ENCODE measurements at places on chromosomes 16 and 17. TPM values are rescaled to one million over a fixed set of nuclear protein-coding genes. Genes with fewer than 3 reads are reported as not detected.

Gene MLYCD
- 1.4 TPM for total RNA-seq

Gene FZD2
- total RNA-seq = 6.6 TPM

- peak; percentile 99 for DNase-seq
Measured at GRCh38 chr16:66521951-66522771, 27.8 kb downstream of the TK2 start.

Gene TMEM235
- total RNA-seq = not detected

Gene KRT222
- not detected for total RNA-seq

GRCh38 chr16:84215531-84215930, 24.3 kb downstream of the KCNG4 start:
- no peak for DNase-seq

Gene KRT12
- not detected for total RNA-seq

Gene ZP2
- total RNA-seq = not detected

Gene BRIP1
- 10.7 TPM for total RNA-seq

GRCh38 chr17:21542070-21542469, 150.3 kb upstream of the KCNJ18 start:
- DNase-seq = no peak

Gene NAT9
- 12.1 TPM for total RNA-seq

- DNase-seq = peak; percentile 90
Measured at GRCh38 chr16:1137604-1138003, 15.3 kb upstream of the CACNA1H start.

DNA sequence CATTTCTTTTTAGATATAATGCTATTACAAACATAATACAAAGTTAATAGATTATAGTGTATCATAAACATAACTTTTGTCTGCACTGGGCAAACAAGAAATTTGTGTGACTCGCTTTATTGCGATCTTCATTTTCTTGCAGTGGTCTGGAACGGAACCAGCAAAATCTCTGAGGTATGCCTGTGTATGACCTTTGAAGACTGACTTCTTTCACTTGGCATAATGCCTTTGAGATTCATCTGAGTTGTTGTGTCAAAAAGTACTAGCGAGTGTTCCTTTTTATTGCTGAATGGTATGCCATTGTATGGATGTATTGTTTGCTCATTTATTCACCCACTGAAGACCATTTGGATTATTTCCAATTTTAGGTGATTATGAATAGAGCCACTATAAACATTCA, 69.2 kb downstream of the TANC2 start:
- peak; percentile 63 for DNase-seq

GRCh38 chr17:14777291-14777690, 476.4 kb downstream of the HS3ST3B1 start:
- DNase-seq = no peak

Gene LYRM9
- total RNA-seq = 2.5 TPM

- DNase-seq = no peak
Measured at GRCh38 chr17:38333635-38334295, 10.0 kb downstream of the GPR179 start.

Gene TMC7
- total RNA-seq = 2.2 TPM

GRCh38 chr17:33732116-33732515, 439.0 kb upstream of the ASIC2 start:
- DNase-seq = peak; percentile 3

GRCh38 chr17:57221366-57222350, 34.7 kb upstream of the MSI2 start:
- DNase-seq = no peak

Gene TNFSF12
- 9.2 TPM for total RNA-seq

DNA sequence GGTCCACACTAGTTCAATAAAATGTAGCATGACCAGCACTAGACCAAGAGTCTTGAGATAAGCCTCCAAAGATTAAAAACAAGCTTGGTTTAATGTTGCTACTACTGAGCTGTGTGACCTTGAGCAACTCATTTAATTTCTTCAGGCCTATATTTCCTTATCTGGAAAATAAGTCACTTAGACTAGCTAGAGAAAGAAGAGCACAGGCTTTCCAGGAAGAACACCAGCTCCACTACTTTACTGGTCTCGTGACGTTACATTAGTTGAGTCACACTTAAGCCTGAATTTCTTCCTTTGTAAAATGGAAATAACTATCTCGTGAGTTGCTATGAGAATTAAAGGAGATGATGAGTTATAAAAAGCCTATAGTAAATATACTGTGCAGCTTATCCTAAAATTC, 5.4 kb downstream of the HELZ start:
- peak; percentile 36 for DNase-seq

GRCh38 chr16:48408688-48409087, 23.5 kb upstream of the SIAH1 start:
- peak; percentile 70 for DNase-seq

DNA sequence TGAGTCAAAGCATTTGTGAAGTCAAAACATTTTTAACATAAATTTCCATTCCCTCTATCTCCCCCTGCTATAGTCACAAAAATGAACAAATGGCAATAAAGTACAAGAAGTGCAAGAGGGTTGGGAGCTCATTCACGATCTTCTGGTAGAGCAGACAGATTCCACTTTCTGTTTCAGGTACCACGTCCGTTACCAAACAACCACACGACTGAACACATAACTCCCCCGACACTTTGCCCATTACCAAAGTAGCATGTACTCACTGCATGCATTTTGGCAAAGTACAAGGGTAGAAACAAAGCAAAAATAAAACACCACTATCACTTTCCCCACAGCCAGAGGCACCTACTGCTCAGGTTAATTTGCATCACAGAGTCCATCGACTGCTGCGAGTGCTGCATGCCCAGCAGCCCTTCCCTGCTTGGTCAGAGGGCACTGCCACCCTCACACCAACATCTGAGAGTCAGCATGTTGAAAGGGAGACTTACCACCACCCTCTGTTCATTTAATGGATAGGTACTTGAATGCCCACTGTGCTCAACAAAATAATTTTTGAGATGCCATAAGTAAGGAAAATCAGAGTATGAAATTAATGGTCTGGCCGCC, 150.3 kb upstream of the AXIN2 start:
- no peak for DNase-seq

- DNase-seq = no peak
Measured at GRCh38 chr17:35255316-35255715, 12.4 kb downstream of the SLFN5 start.

GRCh38 chr17:63563339-63563738, 13.1 kb downstream of the DCAF7 start:
- DNase-seq = no peak

- DNase-seq = no peak
Measured at GRCh38 chr16:78133919-78134318, 34.5 kb downstream of the WWOX start.

Gene KNOP1
- total RNA-seq = 11.3 TPM

GRCh38 chr16:30010844-30011713, at the start of gene DOC2A:
Gene DOC2A (minus strand): TSS chr16:30011027. CDS start chr16:30010222, 805 bp downstream.
- DNase-seq = no peak

- peak; percentile 83 for DNase-seq
Measured at GRCh38 chr17:73595479-73595878, 48.8 kb downstream of the SDK2 start.

Gene SLFN11
- 41.2 TPM for total RNA-seq

Gene KRTAP9-2
- not detected for total RNA-seq

GRCh38 chr17:49676276-49676868, 1.5 kb downstream of the SPOP start:
- DNase-seq = peak; percentile 51

Gene TMEM220
- total RNA-seq = 4.2 TPM

DNA sequence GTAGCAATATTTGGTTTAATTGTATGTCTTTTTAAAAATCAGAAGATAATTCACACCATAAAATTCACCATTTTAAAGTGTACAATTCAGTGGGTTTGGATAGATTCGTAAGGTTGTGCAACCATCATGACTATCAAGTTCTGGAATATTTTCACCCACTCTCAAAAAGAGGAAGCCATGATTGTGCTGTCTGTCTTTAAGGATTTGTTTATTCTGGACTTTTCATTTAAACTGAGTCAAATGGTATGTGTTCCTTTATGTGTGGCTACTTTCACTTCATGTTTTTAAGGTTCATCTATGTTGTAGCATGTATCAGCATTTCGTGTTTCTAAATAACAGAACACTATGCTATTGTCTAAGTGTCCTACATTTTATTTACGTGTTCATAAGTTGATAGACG, 68.1 kb upstream of the CPHXL start:
- DNase-seq = no peak

Gene CLEC18A
- 0.10 TPM for total RNA-seq

DNA sequence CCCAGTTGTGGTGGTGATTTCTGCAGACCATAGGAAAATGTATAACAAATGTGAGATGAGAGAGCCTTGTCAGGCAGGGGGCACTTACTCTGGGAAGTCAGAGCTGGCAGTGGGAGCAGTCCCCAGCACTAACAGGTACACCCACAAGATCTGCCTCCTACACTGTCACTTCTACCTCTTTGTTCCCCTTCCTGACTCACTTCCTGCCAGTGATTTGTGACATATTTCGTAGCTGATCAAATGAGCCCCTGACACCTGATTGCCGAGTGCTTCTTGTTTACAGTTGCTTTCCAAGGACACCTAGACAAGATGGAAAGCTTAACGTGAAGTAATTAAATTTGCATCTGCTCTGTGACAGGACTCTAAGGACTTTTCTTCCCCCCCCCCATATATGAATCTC, 40.5 kb downstream of the FTO start:
- no peak for DNase-seq

GRCh38 chr17:34443619-34444469, 80.8 kb upstream of the CCL1 start:
- peak; percentile 2 for DNase-seq

DNA sequence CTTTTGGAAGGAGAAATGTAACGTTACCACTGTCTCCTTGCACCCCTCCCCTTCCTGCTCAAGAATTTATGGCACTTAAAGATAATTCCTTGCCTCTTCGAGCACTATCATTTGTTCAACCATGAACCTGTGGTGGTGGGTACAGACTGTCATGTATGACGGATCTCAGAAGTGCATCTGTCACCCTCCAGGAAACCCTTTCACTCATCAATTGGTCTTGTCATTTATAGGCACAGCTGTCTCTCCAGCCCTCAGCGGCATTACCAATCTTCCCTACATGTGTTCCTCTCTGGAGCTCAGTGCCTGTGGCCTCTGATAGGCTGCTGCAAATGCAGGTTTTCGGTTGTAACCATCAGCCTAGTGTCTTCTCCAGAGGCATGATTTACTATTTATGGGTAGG, 15.0 kb downstream of the CNTNAP4 start:
- DNase-seq = no peak

Gene FADS6
- total RNA-seq = not detected

DNA sequence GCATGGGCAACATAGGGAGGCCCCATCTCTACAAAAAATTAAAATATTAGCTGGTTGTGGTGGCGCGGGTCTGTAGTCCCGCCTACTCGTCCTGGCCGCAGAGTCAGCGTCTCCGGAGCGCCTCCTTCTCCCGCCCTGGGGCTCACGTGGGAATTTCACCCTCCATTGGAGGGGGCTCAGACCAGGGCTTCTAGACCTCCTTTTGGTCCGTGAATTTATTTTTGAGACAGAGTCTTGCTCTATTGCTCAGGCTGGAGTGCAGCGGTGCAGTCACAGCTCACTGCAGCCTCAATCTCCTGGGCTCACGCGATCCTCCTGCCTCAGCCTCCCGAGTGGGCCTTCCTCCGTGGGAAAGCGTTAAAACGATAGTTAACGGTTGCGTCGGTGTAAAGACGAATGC, 394 bp upstream of the NME4 start:
- peak; percentile 50 for DNase-seq

- no peak for DNase-seq
Measured at GRCh38 chr16:30982548-30983288, 2.3 kb upstream of the HSD3B7 start.

Gene SPHK1
- total RNA-seq = 34.6 TPM

- no peak for DNase-seq
Measured at GRCh38 chr16:74123826-74124225, 172.8 kb upstream of the PSMD7 start.

Gene ADCY9
- total RNA-seq = 6.9 TPM

GRCh38 chr17:43753493-43754129, 5.0 kb downstream of the SOST start:
- peak; percentile 69 for DNase-seq

GRCh38 chr16:75455677-75456076, 8.8 kb downstream of the TMEM170A start:
- DNase-seq = no peak

Data from RPMI7951 (cell line).